ENCODE measurements at places on chromosomes 1 and 21. TPM values are rescaled to one million over a fixed set of nuclear protein-coding genes. Genes with fewer than 3 reads are reported as not detected.
A peak's percentile ranks its signal among the peaks of the same experiment; 100 is the strongest.

Gene SPRR2F
- not detected for total RNA-seq

Gene NTNG1
- not detected for total RNA-seq

Gene PDC
- not detected for total RNA-seq

Gene CD164L2
- total RNA-seq, result not detected

Gene CPLANE2
- 7.5 TPM for total RNA-seq

Gene AKIRIN1
- 52.2 TPM for total RNA-seq

GRCh38 chr1:152926091-152926490 lies 17.7 kb downstream of the IVL start:
- ATAC-seq, result no peak

- ATAC-seq, result no peak
Measured at GRCh38 chr1:200837931-200838571, 34.7 kb upstream of the GPR25 start.

DNA sequence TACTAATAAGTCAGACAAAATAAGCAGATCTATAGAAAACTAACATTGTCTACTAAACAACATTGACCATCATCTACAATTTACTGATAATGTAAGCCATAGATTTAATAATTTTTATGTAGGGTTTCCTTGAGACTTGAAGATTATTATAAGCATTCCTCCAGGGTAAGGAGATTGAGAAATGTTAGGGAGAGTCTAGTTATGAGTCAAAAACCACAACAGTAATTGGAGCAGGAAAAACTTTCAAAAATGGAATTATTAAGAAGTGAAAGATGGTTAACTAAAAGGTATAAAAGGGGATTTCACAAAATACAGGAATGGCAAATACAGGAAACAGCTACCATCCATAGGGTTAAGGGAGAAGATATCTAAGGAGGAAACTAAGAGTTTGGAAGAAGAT lies 12.4 kb upstream of the UHMK1 start:
- no peak for ATAC-seq

- ATAC-seq, result no peak
Measured at GRCh38 chr1:218451415-218451814, 106.3 kb downstream of the TGFB2 start.

DNA sequence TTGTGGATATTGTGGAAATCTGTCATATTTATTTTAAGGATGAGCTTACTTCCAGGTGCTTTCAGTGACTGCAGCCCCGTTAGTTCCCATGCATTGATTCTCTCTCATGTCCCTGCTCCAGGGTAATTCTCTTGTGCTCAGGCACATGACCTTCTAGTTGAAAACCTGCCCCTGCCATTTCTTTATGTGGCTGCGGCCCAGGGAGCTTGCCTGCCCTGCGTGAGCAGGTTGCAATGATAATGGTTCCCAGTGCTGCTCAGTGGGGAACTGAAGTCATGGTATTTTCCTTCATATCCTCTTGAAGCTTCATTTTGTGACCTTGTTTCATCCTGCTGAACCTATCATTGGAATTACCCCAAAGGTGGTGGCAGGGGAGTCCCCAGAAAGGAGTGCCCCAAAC lies 229.8 kb downstream of the DISC1 start:
- ATAC-seq, result no peak

DNA sequence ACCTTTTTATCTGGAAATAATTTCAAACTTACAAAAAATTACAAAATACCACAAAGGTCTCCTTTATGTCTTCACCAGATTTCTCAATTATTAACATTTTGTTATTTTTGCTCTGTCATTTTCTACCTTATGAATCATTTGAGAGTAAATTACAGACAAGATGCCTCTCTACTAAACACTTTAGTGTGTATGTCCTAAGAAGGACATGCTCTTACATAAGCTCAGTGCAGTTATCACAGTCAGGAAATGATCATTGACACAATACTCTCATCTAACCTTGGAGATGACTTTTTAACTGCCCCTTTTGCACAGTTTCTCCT lies 378.9 kb upstream of the RUNX1 start:
- ATAC-seq, result peak; percentile 42

GRCh38 chr21:41407541-41408460 lies 18.2 kb upstream of the MX1 start:
- no peak for ATAC-seq

DNA sequence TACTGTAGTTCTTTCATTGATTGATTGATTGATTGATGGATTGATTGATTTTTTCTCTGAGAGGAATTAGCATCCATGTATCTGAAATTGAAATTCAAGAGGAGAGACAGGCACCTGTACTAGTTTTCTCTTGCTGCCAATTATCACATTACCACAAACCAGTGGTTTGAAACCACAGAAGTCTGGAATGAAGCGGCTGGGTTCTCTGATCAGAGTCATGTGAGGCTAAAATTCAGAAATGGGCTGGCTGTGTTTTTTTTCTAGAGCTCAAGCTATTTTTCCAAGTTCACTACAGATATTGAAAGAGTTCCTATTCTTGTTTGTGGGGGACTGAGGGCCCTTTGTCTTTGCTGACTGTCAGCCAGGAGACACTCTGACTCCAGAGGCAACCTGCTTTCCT lies 10.0 kb downstream of the NBPF3 start:
- ATAC-seq, result no peak

- ATAC-seq, result no peak
Measured at GRCh38 chr1:67316180-67316902, 8.7 kb downstream of the IL12RB2 start.

DNA sequence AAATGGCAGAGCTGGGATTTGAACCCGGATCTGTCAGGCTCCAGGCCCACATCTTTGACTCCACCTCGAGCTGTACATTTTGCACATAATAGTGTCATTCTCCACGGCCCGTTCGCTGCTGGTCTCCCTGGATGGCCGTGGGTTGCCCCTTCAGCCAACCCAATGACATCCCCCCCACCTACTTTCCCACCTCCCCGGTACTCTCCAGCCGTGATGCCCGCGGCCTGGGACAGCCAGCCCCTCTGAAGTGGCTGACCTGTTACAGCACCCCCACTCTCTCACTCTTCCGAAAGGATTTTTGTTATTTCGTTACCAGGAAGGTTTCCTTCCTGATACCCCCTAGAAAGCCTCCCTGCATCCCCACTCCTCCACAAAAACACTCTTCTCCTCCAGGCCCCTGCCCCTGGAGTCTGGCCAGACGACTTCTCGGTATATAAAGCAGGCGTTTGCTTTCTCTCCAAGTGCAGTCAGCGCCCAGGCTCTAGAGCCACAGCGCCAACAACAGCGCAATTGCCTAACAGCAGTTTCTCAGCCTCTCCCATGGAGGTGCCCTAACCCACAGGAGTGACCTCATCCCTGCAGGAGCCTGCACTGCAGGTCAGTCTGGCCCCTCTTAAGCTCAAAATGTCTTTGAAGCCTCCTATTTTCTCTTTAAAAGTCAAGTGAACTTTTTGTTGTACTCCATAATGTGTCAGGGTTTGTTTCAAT lies 14.5 kb upstream of the GJB5 start:
- no peak for ATAC-seq

- ATAC-seq, result no peak
Measured at GRCh38 chr1:199701726-199702125, 325.8 kb upstream of the NR5A2 start.

GRCh38 chr1:33456502-33456886 lies 16.0 kb upstream of the ZSCAN20 start:
- ATAC-seq, result no peak

DNA sequence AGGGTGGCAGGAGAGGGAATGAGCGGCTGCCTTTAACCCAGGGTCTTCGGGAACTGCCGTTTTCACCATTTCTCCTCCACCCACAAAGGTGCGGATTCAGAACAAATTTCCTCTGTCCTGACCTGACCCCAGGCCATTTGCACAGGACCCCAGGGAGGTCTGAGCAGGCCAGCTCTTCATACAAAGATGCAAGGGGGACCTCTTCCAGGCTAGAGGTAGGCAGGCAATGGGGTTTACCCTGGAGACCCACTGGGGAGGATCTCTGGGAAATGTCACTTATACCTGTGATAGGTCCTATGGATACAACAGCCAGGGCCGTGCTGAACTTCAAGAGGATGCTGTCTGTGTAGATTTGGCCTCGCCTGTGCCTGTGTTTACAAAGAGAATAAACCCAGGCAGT lies 89.7 kb upstream of the VAMP3 start:
- no peak for ATAC-seq

- no peak for ATAC-seq
Measured at GRCh38 chr1:26153966-26154532, 4.8 kb upstream of the FAM110D start.

DNA sequence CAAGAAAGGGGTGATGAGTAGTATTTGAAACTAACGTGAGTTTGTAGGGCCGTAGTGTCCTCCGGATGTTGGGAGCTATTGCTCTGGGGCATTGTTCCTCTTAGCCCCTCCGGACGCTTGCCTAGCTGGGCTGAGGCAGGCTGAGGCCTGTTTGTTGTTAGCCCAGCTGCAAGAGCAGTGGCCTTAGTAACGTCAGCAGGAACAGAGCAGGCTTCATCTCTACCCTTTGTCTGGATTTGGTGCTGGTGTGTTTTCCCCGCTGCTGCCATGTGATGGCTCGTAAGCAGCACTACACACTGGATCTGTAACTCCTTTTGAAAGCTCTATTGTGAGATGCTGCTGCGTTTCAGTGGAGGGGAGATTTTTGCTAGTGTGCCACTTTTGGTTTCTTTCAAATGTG lies 57.6 kb downstream of the DNM3 start:
- no peak for ATAC-seq

DNA sequence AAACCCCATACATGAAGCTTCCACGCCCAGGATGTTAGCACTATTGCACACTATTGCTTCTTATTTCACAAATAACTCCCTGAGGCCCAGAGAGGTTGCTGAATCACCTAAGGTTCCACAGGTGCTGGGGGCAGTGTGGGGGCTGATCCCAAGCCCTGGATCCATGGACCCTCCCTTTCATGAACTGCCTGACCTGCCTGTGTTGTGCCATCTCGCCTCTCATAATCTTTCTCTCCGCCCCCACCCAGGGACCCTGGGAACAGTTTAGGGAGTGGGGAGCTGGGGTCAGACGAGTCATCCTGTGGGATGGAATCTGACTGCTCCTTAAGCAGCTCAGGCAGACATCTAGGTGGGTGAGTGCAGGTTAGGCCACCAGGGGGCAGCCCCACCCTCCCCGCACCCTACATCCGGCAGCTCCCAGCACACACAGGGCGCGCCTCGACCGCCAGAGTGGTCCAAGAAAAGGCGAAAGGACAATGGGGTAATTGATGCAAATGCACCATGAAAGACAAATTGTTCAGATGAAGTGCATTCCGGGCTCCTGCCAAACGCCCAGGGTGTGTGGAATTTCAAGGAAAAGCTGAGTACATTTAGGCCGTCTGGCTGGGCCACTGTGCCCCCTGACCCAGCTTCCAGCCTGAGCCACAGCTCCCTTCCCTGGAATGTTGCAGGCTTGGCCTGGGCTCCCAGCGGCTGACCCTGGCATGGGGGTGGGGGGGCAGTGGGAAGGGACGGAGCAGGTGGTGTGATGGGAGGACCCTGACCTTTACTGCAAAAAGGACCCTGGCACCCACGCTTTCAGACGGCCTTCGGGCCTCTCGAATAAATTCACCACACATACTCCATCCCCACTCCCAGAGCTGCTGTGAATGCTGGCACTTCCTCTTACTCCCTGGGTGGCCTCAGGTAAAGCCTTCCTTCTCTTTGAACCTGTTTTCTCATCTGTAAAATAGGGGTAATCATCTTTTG lies 20.8 kb downstream of the PHLDA3 start:
- peak; percentile 95 for ATAC-seq

DNA sequence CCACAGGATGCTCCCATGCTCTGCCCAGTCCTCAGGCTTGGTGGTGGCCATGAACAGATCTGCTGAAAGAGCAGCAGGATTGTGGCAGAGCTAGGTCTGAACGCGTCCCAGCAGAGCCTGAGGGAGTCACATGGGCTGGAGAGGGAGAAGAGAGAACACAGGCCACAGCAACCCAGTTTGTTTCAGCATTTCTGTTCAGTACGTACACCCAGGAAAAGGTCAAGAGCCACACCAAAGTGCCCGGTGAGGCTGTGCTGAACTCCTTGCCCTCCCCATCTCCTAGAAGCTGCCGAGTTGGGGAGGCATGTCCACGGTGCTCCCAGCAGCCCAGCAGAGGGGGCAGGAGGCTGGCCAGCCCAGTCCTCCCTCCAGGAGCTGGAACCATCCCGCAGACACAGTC lies 5.5 kb downstream of the PKP1 start:
- no peak for ATAC-seq

Data from activated T-helper 17 cell treated with anti-CD3 and anti-CD28 coated beads, Interleukin-2, amount 50 U/mL, for 72 hours (primary cell).